ENCODE measurements at places on chromosomes 2 and 18.

DNA sequence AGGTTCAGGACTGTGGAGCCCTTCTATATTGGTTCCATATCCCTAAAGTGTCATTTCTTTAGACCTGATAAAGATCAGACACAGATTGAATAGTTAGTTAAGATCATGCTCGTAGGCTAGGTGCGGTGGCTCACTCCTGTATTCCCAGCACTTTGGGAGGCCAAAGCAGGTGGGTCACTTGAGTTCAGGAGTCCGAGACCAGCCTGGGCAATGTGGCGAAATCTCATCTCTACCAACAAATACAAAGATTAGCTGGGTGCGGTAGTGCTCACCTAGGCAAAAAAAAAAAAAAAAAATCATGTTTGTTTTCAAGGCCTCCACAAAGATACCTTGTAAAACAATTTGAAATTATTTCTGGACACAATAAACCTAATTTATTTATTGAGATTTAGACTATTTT lies 4.6 kb upstream of the ANKAR start:
- DNase-seq: no peak

GRCh38 chr2:25050128-25050527 lies 8.3 kb downstream of the EFR3B start:
- DNase-seq: no peak

- no peak for DNase-seq
These were observed 17.6 kb downstream of the TBC1D8 start for GRCh38 chr2:101133492-101134100.

DNA sequence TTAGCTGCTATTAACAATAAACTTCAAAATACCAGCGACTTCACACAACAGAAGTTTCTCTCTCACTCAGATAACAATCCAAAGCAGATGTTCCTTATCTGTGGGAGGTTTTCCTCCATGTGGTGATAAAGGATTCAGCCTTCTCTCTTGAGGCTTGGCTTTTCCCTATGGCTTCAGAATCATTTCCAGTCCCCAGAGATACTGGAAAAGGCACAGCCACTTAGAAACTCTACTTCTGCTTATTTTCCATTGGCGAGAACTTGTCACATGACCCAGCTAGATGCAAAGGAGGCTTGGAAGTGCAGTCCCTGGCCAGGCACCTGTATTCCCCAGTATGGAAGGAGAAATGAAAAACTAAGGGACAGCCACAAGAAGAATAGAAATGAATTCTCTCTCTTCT lies 344.8 kb downstream of the MTX2 start:
- no peak for DNase-seq

DNA sequence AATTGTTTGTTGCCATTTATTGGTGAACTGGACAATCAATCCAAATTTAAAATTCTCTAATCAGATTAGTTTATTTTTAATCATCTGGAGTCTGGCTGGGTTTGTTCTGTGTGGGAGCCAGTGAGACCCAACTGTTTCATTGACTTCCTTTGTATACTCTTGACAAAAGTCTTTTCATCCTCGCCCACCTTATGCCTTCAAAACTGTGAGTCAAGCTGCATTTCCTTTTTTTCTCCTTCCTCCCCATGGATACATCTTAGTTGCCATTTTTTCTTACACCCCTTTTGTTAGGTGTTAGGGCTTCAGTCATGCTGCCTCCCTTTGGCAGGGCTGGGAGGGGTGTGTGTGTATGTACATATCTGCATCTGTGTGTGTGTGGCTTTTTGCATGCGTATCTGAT lies 117.6 kb downstream of the PRKCE start:
- no peak for DNase-seq

GRCh38 chr2:172333235-172333977 lies 94.0 kb upstream of the ITGA6 start:
- no peak for DNase-seq

DNA sequence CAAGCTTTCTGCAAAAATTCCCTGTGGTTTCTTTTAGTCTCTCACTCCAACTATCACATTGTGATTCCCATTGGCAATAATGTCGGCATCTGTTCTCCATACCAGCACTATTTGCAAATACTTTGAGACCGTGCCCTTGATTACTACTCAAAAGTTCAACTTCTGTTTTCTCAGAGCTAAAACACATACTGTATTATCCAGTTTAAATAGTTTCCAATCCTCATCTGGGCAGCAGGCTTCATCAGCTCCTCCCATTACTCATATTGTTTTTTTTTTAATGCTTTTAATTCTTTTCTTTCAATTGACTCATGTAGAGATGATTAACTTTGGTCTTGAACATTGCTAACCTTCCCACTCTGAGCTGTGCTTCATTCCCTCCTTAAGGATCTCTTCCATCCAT lies 135.8 kb downstream of the METTL8 start:
- DNase-seq: peak; percentile 17

DNA sequence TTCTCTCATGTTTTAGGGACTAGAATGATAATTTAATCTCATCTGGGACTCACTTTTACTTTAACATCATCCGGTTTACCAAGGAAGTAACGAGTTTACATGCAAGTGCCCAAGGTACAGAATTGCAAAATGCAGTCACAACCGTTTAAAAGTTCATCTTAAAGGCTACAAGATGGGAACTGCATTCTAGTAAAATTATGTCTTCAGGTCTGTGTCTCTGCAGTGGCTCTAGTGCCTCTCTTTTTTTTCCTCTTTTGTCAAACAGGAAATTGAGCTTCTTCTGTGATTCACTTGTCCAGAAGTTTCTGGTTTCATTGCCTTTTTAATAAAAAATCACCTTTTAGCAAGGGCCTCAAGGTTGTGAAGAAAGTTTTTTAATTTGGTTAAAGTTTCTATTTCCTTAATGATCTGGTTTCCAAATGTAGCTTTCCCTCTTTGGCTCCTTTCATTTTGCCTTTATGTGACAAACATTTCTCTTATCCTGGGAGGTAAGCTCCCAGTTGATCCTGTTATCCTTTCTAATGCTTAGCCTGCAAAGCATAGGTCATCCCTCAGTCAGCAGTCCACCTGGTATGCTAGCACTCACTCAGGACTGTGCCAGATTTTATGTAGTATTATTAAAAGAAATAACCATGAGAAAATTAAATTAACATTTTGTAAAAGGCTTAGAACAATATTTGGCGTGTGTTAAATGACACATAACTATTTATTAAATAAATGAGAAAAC lies 2.4 kb downstream of the GLS start:
- no peak for DNase-seq

DNA sequence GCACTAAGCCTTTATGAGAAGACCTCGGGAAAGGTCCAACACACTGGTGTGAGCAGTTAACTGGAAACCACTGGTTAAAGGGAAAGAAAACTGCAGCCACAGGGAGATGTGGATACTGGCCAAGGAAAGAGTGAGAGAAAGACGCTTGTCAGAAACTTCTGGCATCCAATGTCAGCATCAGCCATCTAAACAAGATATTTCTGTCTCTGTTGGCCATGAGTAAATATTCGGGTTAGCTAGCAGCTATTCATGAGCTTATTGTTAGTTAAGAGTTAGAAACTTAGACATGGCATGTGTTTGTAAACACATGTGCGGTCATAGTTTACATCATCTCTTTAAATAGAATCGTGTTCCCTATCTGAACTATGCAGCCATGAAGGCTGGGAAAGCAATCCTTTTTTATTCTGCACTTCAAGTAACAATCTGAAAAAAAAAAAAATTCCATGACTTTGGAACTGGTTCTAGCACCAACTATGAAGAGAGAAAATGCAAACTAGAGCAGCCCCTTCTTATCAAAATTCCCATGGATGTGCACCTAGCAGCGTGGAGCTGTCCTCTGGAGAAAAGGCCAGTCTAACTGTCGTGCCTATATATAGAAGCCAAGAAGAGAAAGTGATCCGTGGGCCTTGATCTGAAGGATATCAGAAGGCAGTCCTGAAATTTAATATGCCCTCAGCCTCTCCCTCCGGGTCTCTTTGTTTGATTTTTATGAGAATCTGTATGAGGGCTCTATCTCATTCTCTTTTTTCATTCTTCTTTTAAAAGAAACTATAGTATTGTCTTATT lies 84.0 kb upstream of the RFX8 start:
- peak; percentile 82 for DNase-seq

GRCh38 chr2:241505086-241505780 lies 3.2 kb downstream of the STK25 start:
- DNase-seq: no peak

DNA sequence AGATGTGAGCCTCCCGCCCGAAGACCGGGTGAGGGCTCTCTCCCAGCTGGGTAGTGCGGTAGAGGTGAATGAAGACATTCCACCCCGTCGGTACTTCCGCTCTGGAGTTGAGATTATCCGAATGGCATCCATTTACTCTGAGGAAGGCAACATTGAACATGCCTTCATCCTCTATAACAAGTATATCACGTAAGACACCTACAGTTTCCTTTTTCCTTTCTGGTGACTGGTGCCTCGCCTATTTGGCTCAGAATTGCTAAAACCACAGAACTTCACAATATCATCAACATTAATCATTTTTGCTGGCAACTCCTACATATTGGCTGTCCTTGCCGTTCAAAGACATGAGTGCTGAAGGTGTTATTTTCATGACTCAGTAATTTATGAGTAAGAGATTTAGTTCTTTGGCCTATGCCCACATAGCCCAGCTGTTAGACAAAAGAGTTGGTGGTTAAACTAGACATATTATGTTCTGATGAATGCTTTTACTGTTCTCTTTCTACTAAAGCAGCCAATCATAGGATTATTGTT lies 2.2 kb downstream of the STAMBP start:
- peak; percentile 97 for DNase-seq
